Skin of body (tissue), 3 donors: ENCODE measurements at places on chromosomes 12 and 14.
A peak's percentile ranks its signal among the peaks of the same experiment; 100 is the strongest.

- DNase-seq: peak; percentile 51
Measured at GRCh38 chr12:77609016-77609415, 221.7 kb upstream of the NAV3 start.

- no peak for DNase-seq
Measured at GRCh38 chr12:93426412-93426805, 15.3 kb downstream of the UBE2N start.

- no peak for DNase-seq
Measured at GRCh38 chr12:57470970-57471656, 8.6 kb downstream of the ARHGAP9 start.

GRCh38 chr12:117261247-117261646, 71.0 kb upstream of the FBXO21 start:
- DNase-seq: no peak

DNA sequence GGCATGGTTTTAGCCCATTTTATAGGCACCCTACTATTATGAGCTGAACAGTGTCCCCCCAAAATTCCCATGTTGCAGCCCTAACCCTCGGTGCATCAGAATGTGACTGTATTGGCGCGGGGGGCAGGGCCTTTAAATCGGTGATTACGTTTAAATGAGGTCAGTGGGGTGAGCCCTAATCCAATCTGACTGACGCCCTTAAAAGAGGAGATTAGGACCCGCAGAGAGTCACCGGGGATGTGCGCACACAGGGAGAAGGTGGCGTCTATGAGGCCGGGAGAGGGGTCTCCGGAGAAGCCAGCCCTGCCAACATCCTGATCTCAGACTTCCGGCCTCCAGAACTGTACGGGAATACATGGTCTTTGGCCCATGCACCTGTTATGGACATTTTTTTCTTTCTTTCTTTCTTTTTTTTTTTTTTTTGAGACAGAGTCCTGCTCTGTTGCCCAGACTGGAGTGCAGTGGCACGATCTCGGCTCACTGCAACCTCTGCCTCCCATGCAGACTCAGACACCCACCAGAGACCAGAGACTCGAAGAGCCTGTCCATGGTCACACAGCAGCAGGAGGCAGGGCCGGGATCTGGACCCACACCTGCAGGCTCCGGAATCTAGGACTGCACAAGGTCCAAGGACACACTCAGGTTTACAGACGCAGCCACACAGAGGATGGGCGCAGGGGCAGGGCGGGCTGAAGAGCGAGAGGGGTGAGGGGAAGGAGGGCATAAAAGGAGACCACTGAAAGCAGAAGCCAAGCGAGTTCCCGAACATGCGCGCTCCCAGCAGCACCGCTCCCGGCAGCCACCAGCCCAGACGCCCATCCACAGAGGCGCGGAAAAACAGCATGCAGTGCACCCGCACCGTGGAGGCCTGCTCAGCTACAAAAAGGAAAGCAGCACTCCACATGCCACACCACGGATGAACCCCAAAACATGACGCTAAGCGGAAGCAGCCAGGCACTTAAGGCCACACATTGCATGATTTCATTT, 19.0 kb downstream of the SCARB1 start:
- DNase-seq: no peak

GRCh38 chr14:79383031-79383430, 828.3 kb downstream of the DIO2 start:
- DNase-seq: no peak
